ENCODE measurements at places on chromosomes 2 and 18. TPM values are rescaled to one million over a fixed set of nuclear protein-coding genes. Genes with fewer than 3 reads are reported as not detected.
A peak's percentile ranks its signal among the peaks of the same experiment; 100 is the strongest.

The NEU4 gene
- 0.41 TPM for total RNA-seq

DNA sequence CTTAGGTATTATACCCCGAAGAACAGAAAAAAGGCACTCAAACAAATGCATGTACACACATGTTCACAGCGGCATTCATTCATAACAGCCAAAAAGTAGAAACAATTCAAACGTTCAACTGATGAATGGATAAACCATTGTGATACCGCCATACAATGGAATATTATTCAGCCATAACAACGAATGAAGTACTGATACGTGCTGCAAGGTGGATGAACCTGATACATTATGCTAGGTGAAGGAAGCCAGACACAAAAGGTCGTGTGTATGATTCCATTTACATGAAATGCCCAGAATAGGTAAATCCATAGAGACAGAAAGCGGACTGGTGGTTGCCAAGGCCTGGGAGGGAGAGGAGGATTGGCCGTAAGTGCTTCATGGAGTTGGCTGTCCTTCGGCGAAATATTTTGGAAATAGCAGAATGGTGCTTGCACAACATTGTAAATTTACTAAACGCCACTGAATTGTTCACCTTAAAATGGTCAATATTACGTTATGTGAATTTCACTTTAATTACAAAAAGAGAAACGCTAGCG lies 750 bp upstream of the RMP24 start:
- peak; percentile 31 for DNase-seq

DNA sequence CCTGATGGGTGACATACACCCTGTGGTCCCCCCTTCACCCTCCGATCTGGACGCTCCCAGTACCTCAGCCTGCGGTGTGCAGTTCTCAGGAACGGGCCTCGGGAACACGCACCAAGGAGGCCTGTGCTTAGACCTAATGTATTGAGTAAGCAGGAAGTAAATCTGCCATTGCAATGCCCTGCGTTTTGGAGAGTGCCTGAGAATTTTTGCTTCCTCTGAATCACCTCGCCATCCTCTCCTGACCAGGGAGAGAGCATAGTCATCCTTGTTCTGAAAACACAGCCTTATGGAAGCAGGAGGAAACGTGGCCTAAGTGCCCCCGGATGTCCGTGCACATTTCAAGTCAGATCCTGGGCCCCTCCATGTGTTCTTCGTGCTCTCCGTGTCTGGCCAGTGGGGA lies 272.2 kb downstream of the NDUFA10 start:
- DNase-seq, result no peak

The CRYGC gene
- not detected for total RNA-seq

GRCh38 chr18:45161850-45162249 lies 453.4 kb upstream of the SLC14A2 start:
- DNase-seq, result no peak

Data from H7 (cell line).